Activated CD8-positive, alpha-beta memory T cell treated with anti-CD3 and anti-CD28 coated beads for 48 hours (primary cell): ENCODE measurements at places on chromosomes 7 and 10.

DNA sequence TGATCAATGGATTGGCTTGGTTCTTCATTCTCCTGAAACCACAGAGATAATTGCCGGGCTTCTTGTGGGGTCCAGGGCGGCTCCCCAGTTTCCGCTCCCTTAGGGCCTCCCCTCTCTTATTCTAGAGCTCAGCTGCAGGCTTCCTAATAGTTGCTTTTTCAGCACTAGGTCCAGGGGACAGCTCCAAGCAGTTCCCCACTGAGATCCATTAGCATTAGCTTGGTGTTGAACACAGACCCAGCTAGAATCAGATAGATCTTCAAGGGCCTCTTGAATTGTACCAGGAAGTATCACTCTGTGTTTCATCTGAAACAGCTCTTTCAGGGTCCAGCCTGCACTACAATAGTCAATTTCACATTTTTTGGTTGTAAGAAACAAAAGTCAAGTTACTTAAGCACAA, 238.7 kb downstream of the SEC23IP start:
- DNase-seq = no peak

DNA sequence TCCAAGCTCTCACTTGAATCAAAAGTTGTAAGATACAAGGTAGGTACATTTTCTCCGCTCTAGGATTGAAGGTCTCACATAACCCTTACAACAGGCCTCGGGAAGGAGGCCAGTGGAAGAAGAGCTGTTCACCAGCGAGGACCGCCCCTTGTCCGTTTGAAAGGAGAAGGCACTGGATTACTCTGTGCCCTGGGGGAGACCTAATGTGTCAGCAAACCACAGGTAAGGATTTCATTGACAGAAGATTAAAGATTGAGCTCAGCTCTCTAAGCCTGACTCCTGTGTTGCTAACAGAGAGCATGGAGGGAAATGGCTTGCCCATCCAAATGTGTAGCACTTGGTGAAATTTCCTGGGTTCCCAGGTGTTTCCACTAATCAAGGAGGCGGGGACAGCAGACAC, 81.2 kb downstream of the SLC16A9 start:
- no peak for DNase-seq

DNA sequence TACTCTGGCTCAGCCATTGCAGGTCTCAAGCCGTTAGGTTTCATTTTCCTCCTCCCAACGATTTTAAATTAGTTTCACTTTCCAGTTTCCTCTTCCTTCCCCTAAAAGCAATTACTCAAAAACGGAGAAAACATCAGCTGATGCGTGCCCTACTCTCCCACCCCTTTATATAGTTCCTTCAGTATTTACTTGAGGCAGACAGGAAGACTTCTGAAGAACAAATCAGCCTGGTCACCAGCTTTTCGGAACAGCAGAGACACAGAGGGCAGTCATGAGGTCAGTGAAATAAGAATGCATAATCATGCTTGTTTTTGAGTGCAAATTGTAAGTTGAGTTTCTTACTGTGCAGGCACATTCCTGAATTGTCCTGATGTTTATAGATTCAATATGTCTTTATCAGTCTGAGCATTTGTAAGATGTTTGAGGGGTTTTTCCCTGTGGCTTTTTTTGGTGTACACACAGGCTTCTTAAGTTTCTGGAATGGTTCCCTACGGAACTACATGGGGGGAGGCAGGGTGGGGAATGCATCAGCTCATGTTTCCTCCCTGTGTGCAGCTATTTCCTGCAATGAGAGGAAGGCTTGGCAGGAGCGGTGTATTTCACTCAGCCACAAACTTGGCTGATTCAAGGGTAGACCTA, at the start of gene IFIT3:
IFIT3 (plus strand) TSS at position 195 of the 639 bp plus-strand sequence; CDS start at position 272, 77 bp downstream.
- DNase-seq = no peak

- DNase-seq = no peak
Measured at GRCh38 chr7:107879400-107880035, 11.5 kb upstream of the DLD start.

DNA sequence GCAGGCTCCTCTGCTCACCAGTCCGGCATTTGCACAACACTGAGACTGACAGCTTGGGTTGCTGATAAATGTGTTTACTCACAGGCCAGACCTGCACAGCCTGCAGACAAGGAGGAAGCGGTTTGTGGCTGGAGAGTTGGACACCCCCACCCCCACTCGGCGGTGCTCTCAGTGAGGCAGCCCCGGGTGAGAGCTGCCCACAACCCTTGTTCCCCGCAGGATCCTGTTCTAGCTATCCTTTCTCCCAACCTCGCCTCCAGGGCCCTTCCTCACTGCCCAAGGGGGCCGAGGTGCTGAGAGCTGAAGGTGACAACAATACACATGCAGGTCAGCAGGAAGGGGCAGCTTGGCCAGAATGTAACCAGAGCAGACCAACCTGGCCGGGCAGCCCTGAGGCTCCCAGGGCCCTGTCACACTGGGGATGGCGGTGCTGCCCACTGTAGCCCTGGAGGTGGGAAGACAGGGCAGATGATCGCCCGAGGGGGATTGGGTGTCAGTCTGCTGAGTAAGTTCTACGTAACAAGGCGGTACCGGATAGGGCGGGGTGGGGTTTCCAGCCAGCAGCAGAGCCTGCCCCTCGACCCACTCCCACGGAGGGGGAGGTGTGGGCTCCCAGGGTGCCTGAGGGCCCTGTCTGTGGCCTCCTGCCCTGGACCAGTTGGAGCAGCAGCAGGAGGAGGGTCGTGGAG, 2.1 kb upstream of the ADAM8 start:
- DNase-seq = no peak

DNA sequence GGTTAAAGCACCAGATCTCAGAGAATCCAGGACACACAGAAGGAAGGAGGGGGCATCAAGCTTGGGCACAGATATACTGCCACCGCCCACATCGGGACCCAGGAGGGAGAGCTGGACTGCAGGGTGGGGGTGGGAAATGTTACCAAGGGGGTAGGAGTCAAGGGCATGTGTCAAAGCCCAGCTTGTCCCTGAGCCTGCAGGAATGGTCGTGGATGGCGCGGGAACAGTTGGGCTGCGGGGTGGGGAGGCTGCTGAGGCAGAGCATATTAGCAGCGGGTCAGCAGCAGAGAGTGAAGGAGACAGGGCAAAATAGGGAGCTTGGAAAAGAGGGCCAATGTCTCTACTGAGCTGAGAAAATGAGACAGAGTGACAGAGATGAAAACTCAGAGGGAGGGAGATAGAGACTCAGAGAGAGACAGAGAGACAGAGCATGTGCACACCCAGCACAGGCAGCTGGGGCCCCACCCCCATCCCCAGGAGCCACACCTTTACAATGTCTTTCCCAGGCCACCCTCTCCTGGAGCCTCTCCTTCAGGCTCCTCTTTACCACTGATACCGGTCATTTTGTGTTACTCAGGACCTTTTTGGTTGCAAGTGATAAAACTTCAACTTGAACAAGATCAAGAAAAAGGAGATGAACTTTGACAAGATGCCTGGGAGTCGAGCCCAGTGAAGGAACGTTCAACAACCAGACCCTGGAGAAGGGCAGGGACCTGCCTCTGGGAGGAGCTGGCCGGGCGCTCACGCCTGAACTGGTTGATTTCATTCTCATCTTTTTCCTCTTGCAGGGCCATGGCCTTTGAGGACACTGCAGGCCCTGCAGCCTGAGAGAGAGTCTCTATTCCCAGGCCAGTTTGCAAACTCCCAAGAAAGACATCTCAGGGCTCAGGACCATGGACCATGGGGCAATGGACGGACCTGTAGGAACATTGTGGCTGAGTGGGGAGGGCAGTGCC, 50.0 kb downstream of the AOC1 start:
- DNase-seq = no peak

DNA sequence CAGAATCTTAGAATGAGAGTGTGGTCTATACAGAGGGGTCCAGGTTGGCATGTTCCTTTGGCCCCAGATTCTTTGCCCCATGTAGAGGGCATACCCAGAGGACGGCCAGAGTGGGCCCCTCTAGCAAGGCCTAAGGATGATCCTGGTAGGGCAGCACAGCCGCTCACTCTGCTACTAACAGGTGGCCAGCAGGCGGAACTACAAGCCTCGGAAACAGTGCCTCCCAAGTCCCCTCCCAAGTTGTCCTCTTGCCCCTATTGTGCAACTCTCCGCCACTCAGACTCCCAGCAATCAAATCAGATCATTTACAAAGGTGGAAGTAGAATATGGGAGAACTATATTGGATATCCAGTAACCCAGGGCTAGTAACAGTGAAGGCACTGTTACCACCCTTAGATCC, 107.4 kb downstream of the STRA8 start:
- no peak for DNase-seq

GRCh38 chr7:86647385-86648094, 3.8 kb downstream of the GRM3 start:
- no peak for DNase-seq

GRCh38 chr7:115721293-115722217, 309.0 kb downstream of the TFEC start:
- no peak for DNase-seq

DNA sequence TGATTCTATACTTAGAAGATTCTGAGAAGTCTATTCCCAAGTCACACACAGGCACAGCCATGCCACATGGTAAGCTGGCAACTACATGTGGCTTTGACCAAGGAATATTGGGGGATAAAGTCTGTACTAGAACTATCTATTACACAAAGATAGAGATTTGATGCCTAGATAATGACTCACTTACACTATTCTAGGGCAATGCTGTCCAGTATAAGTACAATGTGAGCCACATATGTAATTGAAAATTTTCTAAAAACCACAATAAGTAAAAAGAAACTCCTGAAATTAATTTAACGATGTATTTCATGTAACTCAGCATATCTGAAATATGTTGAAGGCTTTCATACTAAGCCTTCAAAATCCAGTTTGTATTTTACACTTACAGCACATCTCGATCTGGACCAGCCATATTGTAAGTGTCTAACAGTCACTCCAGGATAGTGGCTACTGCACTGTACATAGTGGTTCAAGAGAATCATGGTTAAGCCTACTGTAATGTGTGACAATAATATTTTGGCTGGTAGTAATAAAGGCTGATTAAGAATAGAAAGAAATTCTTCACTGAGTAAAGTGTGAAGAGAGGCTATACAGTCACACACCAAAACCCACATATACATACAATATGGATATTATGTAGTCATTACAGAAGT, 62.8 kb downstream of the RTKN2 start:
- DNase-seq = no peak

DNA sequence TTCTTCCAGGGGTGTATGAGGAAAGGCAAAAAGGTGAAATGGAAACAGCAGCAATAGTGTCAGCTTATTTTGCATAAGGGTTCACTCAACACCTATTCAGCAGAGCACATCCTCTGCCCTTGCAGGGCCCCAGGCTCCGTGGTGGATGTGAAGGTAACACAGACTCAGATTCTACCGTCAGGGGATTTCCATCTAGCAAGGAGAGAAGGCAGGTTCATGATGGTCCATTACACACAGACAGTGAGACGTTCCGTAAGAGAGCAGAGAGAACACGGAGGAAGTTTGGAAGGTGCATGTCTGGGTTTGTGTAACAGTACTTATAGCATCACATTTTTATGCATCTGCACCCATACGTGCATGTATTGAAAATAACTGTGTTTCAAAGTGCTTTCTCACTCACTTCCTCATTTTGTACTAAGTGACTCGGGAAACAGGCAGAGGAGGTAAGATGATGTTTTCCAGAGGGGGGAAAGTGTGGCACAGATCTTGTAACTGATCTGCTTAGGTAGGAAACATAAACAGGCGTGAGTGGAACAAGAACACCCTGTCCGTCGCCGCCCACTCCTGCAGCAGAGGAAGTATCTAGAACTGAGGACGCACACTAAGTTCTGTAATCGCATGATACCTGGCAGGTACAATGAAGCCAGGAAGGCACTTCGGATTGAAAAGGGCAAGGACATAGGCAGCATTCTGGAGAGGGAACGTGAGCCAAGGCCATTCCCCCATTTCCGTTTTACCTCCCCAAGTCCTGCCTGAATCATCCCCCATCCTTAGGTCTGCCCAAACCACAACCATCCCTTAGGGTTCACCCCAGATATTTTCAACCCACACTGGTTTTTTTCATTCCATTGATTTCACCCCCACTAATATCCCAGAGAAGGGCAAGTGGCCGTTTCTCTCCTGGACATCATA, 1.0 kb upstream of the ENO4 start:
- no peak for DNase-seq

DNA sequence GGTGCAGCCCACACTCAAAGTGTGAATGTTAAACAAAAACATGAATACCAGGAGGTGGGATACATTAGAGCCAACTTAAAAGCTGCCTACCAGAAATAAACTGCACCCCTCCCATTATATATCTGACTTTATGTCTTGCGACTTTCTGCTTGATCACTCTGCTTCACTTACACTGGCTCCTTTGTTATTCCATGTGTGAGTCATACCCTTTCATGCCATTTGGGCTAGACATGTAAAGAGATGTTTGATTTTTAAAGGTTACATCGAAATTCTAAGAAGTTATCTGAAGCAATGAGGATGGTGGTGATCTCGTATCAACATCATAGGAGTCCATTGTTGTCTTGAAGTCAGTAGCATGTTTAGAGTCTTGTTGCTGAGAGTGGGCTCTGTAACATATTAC, 31.6 kb upstream of the ETV1 start:
- DNase-seq = no peak

DNA sequence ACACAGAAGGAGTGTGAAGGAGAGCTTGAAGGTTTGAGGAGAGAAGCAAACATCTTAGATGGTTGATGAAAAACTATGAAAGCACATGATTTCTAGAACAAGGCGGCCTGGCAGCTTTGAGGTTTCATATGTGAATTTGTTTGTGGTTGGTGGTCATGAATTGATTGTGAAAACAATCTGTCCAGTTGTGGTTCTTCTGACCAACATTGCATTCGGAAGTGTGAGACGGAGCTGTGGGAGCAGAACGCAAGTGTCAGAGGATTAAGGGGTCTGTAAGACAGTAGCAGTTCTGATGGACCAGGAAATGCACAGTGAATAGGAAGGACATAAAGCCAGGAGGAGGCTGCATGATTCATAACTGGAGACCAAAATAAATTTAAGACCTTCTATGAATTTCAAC, 594.6 kb downstream of the NXPH1 start:
- no peak for DNase-seq

DNA sequence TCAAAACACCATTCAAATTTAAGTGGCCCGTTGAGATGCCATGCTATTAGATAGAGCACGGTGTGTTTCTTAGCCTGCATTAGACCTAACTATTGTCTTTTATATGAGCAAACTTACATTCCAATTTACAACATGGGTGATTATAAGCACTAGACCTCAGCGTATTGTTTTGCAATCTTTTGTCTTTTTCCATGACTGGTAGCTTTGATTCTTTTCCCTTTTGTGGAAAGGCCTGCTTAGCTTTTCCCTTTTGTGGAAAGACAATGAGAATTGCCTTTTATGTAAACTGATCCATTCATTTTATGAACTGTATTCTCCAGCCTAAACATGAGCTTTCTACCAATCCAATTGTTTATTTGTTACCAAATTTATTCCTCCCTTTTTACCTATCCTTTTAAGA, 823.1 kb downstream of the CCSER2 start:
- no peak for DNase-seq

- DNase-seq = no peak
Measured at GRCh38 chr7:77580762-77581350, 43.8 kb downstream of the PTPN12 start.

GRCh38 chr10:26439406-26440087, 1.4 kb downstream of the APBB1IP start:
- no peak for DNase-seq

DNA sequence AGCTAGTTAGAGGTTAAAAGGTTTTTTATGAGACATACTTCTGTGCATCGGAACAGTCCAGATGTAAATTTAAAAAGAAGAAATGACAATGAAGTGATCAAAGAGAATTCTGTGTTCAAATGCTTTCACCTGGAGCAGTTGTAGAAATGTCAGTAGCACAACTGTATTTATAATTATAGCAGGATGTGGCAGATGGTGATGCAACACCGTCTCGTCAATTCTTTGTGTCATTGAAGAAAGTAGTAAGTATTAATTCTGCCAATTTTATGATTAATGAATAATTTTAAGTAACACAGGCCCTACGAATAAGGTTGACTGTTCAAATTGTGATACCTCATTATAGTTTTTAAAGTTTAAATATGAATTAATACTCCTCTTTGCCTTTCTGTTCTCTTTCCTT, 171.1 kb downstream of the ADK start:
- no peak for DNase-seq
